ENCODE measurements at places on chromosomes 12 and 14.

GRCh38 chr12:103799857-103800771 lies 40.9 kb downstream of the NT5DC3 start:
- peak; percentile 91 for DNase-seq

- DNase-seq: no peak
These were observed 279.3 kb upstream of the DDHD1 start for GRCh38 chr14:53432378-53432802.

- no peak for DNase-seq
These were observed 178.5 kb upstream of the OR4E1 start for GRCh38 chr14:21852061-21852664.

DNA sequence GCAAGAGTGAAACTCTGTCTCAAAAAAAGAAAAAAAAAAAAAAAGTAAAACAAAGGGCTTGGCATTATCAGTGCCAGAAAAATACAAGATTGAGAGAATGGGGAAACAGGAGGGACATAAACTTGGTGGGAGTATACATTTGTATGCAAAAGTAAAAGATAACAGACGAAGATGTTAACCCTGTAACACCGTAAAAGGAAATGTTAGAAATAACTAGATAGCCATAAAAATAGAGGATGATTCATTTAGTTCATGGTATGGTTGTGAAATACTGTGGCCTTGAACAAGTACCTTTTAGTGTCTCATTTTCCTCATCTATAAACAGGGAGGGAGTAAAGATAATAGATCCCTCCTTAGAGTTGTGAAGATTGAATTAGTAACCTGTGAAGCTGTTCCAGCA lies 33.3 kb downstream of the ATP2A2 start:
- no peak for DNase-seq

DNA sequence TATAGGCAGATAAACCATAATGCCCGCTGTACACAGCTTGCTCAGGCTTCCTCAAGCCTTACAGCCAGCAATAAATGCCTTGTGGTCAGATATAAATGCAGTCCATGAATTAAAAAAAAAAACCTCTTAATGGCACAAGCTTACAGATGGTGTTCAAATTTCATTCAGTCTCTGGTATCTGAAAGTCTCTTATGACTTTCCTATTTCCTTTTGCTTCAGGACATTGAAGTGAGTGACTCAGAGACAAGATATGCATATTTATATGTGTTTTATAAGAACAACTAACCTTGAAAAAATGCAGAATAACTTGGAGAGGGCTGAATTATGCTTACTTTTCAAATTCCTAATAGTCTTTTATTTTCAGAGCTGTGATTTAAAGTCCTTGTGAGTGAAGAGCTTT lies 426.9 kb upstream of the MIS18BP1 start:
- DNase-seq: no peak

DNA sequence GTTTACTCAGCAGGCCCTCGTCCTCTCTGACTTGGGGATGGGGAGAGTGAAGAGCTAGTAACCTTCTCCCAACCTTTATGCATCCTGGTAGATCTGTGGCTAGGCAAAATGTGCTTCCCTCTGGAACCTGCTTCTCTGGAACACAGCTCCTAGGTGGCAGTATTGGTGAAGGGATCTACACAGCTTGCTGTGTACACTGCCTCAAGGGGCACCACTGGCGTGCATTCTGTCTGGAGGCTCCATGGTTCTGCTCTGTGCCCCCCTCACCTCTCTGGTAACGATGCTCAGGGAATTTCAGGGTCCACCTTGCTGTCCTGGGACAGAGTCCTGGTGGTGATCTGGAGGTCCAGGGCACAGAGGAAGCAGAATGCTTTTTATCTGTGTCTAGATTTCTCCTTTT lies 43.5 kb upstream of the KCNA5 start:
- no peak for DNase-seq

- DNase-seq: no peak
These were observed 131.2 kb downstream of the PAWR start for GRCh38 chr12:79559591-79559990.

DNA sequence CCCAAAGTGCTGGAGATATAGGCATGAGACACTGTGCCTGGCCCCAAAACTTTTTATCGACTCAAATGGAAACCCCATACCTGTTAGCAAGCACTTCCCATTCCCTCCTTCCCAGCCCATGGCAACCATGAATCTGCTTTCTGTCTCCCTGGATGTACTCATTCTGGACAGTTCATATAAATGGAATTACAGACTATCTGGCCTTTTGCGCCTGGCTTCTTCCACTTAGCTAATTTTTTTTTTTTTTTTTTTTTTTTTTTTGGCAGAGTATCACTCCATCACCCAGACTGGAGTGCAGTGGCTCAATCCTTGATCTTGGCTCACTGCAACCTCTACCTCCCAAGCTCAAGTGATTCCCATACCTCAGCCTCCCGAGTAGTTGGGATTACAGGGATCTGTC lies 134.5 kb upstream of the MED13L start:
- DNase-seq: no peak

GRCh38 chr12:24500421-24500820 lies 448.5 kb downstream of the BCAT1 start:
- no peak for DNase-seq

DNA sequence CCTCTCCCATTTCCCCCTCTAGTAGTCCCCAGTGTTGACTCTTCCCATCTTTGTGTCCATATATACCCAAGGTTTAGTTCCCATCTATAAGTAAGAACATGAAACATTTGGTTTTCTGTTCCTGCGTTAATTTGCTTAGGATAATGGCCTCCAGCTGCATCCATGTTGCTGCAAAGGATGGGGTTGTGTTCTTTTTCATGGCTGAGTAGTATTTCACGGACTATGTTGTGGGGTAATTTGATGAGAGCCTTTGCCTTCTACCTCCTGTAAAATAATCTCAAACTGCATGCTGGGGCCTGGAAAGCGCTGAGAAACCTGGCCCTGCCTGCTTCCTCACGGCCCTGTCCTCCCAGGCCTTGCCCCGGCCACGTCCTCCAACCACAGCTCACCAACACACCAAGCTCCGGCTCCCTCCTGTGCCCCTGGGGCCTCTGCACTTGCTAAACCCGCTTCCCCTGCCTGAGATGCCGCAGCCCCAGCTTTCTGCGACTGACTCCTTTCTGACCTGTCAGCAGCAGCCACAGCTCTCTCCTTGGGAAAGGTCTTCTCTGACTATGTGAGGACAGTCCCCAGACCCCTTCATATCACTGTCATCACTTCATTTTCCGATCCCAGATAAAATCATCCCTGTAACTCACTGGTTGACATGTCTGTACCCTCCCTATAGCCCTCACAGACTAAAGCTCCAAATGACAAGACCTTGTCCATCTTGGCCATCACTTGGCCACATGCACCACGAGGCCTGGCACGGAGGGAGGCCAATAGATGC lies 19.8 kb downstream of the ITPK1 start:
- no peak for DNase-seq

GRCh38 chr12:56040151-56040550 lies 1.6 kb upstream of the RPS26 start:
- no peak for DNase-seq

DNA sequence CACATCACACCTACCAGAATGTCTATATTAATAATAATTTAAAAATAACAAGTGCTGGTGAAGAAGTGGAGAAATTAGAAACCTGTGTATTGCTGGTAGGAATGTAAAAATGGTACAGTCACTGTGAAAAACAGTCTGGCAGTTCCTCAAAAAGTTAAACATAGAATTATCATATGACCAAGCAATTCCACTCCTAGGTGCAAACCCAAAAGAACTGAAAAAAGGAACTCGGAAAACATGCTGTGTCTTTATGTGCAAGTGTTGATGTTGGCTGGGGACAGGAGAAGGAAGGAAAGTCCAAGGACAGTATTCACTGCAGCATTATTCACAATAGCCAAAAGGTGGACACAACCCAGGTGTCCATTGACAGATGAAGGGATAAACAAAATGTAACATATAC lies 146.5 kb downstream of the TTC7B start:
- no peak for DNase-seq
